ENCODE measurements at places on chromosomes 16 and 17.

- DNase-seq = no peak
Observed at GRCh38 chr16:14527411-14528044, 102.5 kb downstream of the PARN start.

GRCh38 chr17:17928398-17929287 is 43.6 kb downstream of the TOM1L2 start:
- no peak for DNase-seq

- DNase-seq = no peak
Observed at GRCh38 chr17:53516636-53517035, 306.1 kb upstream of the KIF2B start.

- no peak for DNase-seq
Observed at GRCh38 chr17:58279016-58279711, 1.6 kb downstream of the MPO start.

- no peak for DNase-seq
Observed at GRCh38 chr16:11047057-11047456, 102.7 kb downstream of the CLEC16A start.

GRCh38 chr17:76569607-76570279 is 15.9 kb downstream of the ST6GALNAC2 start:
- no peak for DNase-seq

DNA sequence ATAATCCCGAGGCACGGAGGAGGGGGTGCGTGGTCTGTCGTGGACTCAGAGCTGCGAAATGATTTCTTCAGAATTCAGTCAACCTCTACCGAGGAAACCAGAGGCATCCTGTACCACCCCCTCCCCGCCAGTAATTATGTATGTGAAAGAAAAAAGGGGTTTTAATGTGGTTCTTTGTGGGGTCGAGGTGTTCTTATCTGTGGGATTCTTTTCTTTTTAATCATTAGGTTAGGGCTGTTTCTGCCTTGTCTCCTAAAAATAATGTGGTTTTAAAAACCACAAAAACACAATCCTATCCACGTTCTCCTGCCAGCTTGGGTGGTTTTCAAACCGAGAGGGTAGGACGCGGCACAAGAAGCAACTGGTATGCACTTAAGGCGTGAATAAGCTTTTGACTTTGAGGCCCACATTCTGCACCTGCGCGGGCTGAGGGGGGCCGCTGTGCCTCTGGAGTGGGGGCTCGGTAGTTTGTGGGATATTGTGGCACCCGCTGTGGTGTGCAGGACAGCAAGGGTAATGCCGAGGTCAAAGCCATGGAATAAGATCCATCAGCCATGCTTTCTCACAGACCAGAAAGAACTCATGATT is 1.0 kb downstream of the SLC47A1 start:
- DNase-seq = no peak

DNA sequence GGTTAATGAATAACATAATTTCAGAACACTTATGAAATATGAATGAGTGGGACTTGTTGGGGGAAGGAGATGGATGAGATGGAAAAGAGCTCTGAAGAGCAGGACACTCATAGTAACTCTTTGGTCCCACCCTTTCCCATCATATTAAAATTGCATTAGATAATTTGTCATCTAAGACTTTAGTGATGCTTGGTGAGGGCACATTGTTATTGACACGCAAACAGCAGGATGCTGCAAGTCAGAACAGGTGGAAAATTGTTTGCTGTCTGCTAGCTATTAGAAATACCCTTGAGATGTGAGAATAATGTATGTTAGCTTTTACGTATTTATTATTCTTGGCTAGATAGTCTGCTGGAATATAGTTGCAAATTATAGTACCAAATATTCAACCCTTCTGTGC is 75.7 kb downstream of the TANC2 start:
- no peak for DNase-seq

GRCh38 chr16:931626-932500 is 38.9 kb downstream of the LMF1 start:
- DNase-seq = no peak

All from stimulated activated CD8-positive, alpha-beta memory T cell treated with anti-CD3 and anti-CD28 coated beads, Interleukin-15, amount 100 ng/mL, for 48 hours (primary cell).